ENCODE measurements at places on chromosomes 6 and 20.
A peak's percentile ranks its signal among the peaks of the same experiment; 100 is the strongest.

DNA sequence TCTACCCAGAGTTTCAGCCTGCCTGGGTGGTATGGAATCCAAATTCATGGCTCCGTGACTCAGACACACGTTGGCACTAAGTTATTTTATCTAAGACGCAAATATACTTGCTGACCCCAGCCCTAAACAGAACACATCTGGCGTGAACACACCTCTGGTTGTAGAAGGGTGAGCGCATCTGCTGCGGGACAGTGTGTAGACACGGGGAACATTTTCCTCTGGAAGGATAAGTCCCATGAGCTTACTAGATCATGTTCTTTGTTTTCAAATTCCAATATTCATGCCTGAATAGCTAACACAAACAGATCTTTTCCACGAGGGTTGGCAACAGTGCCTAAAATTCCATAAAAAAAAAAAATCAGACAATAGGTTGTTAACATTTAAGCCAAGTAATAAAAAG lies 87.8 kb downstream of the TMEM170B start:
- no peak for DNase-seq

GRCh38 chr6:123062670-123063069 lies 66.6 kb downstream of the CLVS2 start:
- no peak for DNase-seq

GRCh38 chr6:105458084-105458483 lies 55.2 kb upstream of the PREP start:
- no peak for DNase-seq

GRCh38 chr6:53926505-53926904 lies 131.7 kb downstream of the LRRC1 start:
- DNase-seq: no peak

GRCh38 chr6:157151989-157152388 lies 171.3 kb downstream of the TMEM242 start:
- no peak for DNase-seq

DNA sequence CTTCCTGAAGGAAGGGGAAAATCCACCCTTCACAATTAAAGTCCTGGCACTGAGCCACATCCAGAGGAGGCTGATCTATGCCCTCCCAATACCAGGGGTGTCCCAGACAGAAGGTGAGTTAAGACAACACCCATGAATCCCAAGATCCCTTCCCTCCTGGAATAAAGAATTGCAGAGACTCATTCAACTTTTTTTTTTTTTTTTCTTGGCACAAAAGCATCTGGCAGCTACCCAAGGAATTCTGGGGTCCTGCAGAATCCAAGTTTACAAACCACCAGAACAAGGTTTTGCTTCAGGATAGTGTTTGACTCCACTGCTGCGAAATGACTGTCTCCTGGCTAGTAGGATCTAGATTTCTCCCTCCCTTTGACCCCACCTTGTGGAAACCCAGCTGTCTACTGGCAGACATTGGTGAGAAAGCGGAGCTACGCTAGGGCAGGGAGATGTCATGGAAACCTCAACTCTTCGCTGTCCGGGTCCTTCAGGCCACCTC lies 37.4 kb downstream of the JAG1 start:
- no peak for DNase-seq

GRCh38 chr20:50242863-50243609 lies 52.4 kb downstream of the CEBPB start:
- no peak for DNase-seq

DNA sequence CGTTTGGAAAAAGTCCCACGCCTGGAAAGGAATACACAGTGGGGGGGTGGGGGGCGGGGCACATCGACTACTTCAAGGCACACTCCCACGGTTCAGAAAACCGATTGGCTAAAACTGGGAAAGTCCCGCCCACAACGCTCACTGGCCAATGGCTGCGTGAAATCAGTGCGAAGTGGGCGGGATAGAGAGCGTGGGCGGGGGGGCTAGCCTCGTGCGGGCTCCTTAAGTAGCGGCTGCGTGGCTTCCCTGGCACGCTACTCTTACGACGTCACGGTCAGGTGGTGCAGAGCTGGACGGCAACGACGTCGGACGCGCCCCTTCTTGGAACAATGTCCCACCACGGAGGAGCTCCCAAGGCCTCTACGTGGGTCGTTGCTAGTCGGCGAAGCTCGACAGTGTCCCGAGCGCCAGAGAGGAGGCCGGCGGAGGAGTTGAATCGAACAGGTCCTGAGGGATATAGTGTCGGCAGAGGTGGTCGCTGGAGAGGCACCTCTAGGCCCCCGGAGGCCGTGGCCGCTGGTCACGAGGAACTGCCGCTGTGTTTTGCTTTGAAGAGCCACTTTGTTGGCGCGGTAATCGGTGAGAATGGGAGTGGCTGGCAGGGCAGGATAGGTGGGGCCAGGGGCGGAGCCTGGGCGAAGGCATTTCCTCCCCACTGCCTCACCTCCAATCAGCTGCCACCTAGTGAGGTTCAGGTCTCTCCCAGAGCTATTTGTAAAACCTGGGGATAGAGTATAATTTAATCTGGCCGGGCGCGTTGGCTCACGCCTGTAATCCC lies at the start of gene DDX43:
TSS of gene DDX43 (plus strand) at position 252 of the 778 bp plus-strand sequence. CDS start at position 330, 78 bp downstream.
- DNase-seq: peak; percentile 47

- DNase-seq: no peak
Observed at GRCh38 chr20:17444091-17444490, 87.1 kb downstream of the BFSP1 start.

DNA sequence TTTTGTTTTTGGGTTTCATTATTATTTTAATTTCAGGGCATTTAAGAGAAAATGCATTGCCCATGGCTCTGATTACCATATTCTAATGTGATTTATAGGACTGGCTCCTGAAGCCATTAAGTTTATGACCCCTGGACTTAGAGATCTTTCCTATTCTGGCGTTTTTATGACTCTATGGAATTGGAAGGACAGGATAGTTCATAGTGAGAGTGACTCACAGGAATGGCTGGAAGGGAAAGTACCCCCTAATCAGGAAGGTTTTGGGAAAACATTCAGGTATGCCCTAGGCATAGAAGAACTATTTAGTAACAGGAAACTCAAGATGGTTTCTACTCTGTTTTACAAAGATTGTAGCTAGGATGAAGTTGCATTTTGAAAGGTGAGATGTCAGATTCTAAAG lies 108.6 kb upstream of the SLC2A12 start:
- DNase-seq: no peak

DNA sequence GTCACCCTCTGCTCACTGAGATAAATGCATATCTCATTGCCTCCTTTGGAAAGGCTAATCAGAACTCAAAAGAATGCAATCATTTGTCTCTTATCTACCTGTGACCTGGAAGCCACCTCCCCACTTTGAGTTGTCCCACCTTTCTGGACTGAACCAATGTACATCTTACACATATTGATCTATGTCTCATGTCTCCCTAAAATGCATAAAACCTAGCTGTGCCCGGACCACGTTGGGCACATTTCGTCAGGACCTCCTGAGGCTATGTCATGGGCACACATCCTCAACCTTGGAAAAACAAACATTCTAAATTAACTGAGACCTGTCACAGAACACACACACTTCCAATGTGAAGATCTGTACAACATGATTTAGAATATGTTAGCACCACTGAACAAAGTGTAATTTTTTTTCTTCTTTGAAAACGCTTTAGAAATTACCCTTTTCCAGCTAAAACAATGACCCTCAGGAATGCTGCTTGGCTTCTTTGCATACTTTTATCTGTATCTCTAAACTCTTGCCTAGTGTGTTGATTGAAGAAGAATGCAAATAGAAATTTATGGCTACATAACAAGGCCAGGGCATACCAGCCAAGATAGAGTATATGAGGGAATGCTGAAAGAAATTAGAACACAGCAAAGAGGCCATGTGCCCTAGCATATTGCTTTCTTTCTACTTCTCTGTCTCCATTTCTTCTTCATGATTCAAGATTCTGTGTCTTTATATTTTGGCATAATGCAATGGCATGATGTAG lies 84.6 kb upstream of the DST start:
- DNase-seq: no peak

DNA sequence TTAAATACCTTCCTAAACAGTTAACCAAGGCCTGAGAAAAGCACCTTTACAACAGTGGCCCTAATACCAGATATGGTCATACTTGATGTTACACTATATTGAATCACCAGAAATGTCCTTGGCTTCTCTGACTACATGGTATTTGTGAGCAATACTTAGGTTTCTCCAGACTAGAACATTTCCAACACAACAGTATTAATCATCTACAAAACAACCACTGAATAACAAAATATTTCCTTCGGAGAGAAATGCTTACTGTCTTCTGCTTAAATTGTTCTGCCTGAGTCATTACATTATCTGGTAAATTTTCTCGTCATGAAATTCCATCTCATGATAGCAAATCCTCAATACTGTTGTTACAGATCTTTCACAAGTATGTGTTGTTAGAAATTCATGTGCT lies 252.9 kb upstream of the RUNX2 start:
- DNase-seq: no peak

- no peak for DNase-seq
Observed at GRCh38 chr6:50030350-50030749, 8.6 kb upstream of the DEFB110 start.

GRCh38 chr20:52905241-52905994 lies 66.7 kb upstream of the TSHZ2 start:
- DNase-seq: no peak

DNA sequence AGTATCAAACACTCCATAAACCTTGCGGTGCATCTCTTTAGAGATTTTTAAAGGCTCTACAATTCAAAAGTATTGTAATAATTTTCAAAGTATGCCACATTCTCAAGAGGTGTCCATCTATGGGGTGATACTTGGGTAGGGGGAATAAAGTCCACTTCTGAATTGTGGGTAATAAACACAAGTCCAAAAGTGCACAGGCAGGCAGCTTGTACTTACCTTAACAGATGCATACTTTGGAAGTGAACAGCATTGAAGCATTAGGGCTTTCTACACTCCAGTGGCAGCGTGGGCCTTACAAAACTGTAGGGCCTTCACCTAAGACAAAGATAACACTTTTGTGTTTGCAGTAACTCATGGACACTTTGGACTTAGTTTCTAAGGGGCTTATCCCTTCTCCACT lies 58.6 kb downstream of the AIG1 start:
- no peak for DNase-seq

GRCh38 chr20:17955302-17955701 lies 13.3 kb downstream of the SNX5 start:
- DNase-seq: no peak

DNA sequence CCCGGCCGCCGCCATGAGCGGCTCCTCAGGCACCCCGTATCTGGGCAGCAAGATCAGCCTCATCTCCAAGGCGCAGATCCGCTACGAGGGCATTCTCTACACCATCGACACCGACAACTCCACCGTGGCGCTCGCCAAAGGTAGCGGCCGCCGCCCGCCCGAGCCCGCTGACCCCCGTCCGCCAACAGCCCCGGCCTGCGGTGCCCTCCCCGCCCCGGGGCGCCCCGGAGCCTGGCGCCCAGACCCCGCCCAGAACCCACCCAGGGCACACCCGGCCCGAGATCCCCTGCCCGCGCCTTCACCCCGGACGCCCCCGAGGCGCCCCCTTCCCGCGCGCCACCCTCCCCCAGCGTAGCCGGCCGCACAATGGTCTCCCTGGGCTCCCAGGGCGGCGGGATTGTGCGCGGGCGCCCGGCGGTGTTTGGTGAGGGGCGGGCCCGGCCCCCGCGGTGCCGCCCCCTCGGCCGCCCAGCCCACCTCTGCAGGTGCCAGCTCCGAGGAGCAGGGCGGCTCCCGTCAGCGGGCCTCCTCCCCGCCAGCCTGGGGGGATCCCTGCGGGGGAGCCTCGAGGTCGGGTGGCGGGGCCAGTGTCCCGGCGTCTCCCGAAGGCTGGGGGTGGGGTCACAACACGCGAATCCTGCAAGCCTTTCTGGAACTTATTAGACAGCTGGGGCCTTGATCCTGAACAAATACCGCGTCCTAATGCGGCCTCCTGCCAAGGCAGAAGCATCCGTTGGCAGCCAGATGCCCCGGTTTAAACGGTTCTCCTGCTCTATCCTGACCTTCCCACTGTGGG lies 577 bp downstream of the LSM14B start:
- DNase-seq: peak; percentile 47

Data from activated CD4-positive, CD25-positive, alpha-beta regulatory T cell treated with anti-CD3 and anti-CD28 coated beads, Interleukin-2, amount 50 U/mL, for 72 hours (primary cell).